ENCODE measurements at places on chromosomes 7 and 10.

- no peak for DNase-seq
- H3K27me3 ChIP-seq, result no peaks in the 10 kb centered on the region
- H3K4me3 ChIP-seq, result no peak overlapping the region
- no peak overlapping the region for H3K27ac ChIP-seq
Observed at GRCh38 chr10:14779001-14779651, 4.4 kb upstream of the FAM107B start.

DNA sequence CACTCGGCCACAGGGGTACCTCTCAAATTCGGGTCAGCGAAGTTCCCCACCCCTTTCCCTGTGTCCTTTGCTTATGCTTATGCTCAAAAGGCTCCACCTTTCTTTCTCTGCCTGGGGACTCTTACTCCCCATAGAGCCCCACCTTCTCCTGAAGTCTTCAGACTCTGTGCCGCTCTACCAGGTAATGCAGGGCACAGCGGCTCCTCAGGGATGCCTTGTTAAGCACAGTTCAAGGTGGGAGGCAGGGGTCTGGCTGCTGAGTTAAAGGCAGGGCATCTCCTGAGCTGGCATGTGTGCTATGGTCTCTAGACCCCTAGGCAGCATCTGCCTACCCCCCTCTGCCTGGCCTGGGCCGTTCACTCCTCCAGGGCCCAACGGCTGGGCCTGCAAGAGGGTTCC is 3.0 kb upstream of the CXCL12 start:
- H3K27me3 ChIP-seq, result no peaks in the 10 kb centered on the region
- H3K4me3 ChIP-seq, result no peak overlapping the region
- DNase-seq, result no peak
- no peaks in the 10 kb centered on the region for H3K4me1 ChIP-seq

DNA sequence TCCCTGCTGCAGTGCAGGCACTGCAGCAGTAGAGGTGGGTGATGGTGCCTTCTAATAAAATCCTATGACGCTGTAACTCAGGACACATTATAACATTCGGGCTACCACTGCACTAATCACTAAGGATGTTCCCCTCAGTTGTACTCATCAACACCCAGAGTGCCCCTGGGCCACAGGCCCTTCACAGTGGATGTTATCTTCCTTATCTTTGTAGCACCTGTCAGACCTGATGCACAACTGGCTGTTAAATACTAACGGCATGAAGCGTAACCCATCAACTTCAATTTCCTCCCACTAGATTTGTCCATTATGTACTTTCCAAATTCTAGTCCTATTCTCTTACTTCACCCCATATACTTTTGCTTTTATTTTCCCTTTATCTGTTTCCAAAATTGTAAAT is 66.3 kb downstream of the PARD3 start:
- no peaks in the 10 kb centered on the region for H3K36me3 ChIP-seq
- no peak for DNase-seq
- no peak overlapping the region for H3K27ac ChIP-seq
- no peaks in the 10 kb centered on the region for H3K27me3 ChIP-seq
- no peak overlapping the region for H3K4me3 ChIP-seq
- H3K4me1 ChIP-seq, result no peaks in the 10 kb centered on the region

DNA sequence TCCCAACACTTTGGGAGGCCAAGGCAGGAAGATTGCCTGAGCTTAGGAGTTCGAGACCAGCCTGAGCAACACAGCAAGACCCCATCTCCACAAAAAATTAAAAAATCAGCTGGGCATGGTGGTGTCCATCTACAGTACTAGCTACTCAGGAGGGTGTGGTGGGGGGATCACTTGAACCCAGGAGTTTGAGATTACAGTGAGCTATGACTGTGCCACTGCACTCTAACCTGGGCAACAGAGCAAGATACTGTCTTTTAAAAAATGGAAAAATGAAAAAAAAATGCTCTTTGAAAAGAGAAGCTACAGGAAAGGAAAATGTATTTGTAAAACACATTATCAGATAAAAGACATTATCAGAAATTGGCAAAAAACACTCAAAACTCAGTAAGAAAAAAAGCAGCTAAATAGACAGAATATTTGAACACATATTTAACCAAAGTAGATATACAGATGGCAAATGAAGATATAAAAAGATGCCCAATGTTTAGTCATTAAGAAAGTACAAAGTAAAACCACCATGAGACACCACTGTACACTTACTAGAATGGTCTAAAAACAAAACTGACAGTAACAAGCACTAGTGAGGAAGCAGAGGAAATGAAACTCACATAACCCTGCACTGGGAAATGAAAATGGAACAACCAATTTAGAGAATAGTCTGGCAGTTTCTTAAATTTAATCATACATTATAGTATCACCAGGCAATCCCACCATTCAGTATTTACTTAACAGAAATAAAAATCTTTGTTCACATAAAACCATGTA is 40.5 kb downstream of the NRBF2 start:
- H3K4me1 ChIP-seq, result no peaks in the 10 kb centered on the region
- H3K27me3 ChIP-seq, result no peaks in the 10 kb centered on the region
- H3K4me3 ChIP-seq, result no peak overlapping the region
- H3K36me3 ChIP-seq, result peaks cover 38% of the 10 kb centered on the region

DNA sequence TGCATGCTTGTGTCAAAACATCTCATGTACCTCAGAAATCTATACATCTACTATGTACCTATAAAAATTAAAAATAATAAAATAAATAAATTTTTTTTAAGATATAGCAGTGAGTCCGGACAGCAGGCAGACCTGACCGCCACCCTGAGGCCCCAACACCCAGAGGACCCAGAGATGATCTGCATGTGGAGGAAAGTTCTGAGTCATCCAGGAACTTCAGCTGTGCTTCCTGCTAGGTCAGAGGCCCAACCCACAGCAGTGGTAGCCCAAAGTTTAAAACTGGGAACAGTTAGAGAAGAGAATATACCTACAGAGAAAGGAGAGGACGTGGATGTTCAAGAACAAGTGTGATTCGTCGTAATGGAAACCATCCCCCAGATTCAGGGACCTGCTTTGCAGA is 683.7 kb upstream of the NRP1 start:
- no peak overlapping the region for H3K4me3 ChIP-seq
- no peak overlapping the region for H3K27ac ChIP-seq
- no peaks in the 10 kb centered on the region for H3K36me3 ChIP-seq

GRCh38 chr7:108135446-108136190 is 5.5 kb upstream of the LAMB4 start:
- H3K27ac ChIP-seq, result no peak overlapping the region
- no peaks in the 10 kb centered on the region for H3K4me1 ChIP-seq

GRCh38 chr7:143492799-143493739 is 15.4 kb downstream of the TAS2R41 start:
- H3K27ac ChIP-seq, result no peak overlapping the region
- H3K27me3 ChIP-seq, result no peaks in the 10 kb centered on the region
- H3K4me3 ChIP-seq, result no peak overlapping the region
- no peaks in the 10 kb centered on the region for H3K4me1 ChIP-seq
- no peak for DNase-seq
- H3K36me3 ChIP-seq, result no peaks in the 10 kb centered on the region

DNA sequence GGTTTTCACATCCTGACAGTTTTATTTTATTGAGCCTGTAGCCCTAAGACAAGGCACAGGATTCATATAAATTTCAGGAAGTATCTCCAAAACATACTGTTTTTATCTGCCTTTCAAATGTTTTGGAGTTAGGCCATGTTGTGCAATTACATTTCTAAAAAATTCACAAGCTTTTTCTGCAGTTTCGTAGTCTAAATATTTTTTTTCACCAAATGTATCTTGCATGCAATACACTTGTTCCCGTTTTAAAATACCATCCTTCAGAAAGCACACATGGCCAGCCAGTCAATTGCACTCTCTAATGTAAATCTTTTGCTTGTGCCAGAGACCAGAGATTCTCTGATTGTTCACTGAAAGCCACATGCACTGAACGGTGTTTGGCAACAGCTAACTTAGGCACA is 161.5 kb upstream of the PRKCQ start:
- no peak overlapping the region for H3K4me3 ChIP-seq
- no peak for DNase-seq
- H3K27me3 ChIP-seq, result no peaks in the 10 kb centered on the region
- H3K27ac ChIP-seq, result no peak overlapping the region

- H3K4me3 ChIP-seq, result no peak overlapping the region
- H3K4me1 ChIP-seq, result no peaks in the 10 kb centered on the region
- no peak for DNase-seq
- H3K27ac ChIP-seq, result no peak overlapping the region
- H3K36me3 ChIP-seq, result no peaks in the 10 kb centered on the region
Observed at GRCh38 chr7:20466543-20467021, 135.9 kb downstream of the ITGB8 start.

GRCh38 chr7:116501425-116502167 is 2.1 kb downstream of the CAV2 start:
- H3K4me1 ChIP-seq, result peaks cover 7% of the 10 kb centered on the region
- no peak for DNase-seq
- peaks cover 23% of the 10 kb centered on the region for H3K27me3 ChIP-seq
- no peak overlapping the region for H3K27ac ChIP-seq

DNA sequence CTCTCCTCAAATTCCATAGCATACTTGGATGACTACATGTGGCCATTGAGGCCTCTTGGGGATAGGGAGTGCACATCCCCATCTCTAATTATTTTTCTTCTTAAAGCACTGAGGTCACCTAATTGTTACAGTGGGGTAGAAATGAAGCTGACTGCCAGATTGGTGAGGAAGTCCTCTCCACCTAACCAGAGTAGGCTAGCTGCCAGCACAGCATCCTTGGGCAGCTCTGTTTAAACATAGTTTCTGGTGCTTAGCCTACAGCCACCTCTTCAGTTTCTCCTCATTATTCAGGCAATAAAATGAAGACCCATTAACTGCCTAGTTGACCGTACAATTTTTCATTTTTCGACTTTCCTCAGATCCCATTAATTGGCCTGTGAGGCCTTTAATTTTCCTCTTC is 104.6 kb downstream of the MLLT10 start:
- peaks cover 12% of the 10 kb centered on the region for H3K36me3 ChIP-seq
- H3K27me3 ChIP-seq, result no peaks in the 10 kb centered on the region
- no peak overlapping the region for H3K4me3 ChIP-seq
- H3K4me1 ChIP-seq, result no peaks in the 10 kb centered on the region

DNA sequence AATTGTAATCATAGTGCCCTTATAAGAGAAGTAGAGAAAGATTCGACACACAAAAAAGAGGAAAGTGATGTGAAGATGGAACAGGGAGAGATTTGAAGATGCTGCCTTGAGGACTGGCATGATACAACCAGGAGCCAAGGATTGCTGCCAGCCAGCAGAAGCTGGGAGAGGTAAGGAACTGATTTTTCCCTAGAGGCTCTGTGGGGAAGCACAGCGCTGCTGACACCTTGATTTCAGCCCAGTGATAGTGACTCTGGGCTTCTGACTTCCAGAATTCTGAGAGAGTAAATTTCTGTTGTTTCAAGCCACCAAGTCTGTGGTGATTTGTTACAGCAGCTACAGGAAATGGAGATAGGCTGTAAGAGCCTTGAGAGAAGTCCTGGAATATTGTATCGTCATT is 98.2 kb downstream of the RAB11FIP2 start:
- H3K27ac ChIP-seq, result no peak overlapping the region
- H3K36me3 ChIP-seq, result no peaks in the 10 kb centered on the region
- no peak for DNase-seq
- no peak overlapping the region for H3K4me3 ChIP-seq

- no peak overlapping the region for H3K4me3 ChIP-seq
- H3K36me3 ChIP-seq, result no peaks in the 10 kb centered on the region
- no peaks in the 10 kb centered on the region for H3K4me1 ChIP-seq
- DNase-seq, result no peak
Observed at GRCh38 chr7:2601065-2601464, 30.7 kb upstream of the TTYH3 start.

DNA sequence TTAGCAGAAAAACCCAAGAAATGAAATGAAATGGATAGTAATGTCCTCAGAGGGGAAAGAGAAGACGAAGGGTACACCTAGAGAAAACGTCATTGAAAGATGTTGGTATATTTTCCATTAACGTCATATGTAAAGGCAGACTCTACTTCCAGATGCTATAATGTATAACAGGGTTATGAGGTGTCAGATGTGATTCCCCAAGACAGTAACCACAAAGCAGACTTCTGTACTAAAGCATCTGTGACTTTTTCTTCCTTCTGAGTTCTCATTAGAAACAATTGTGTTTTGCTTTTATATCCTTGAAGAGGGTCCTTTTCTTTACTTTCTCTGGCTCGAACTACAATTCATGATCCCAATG is 37.4 kb downstream of the LRRC72 start:
- no peaks in the 10 kb centered on the region for H3K27me3 ChIP-seq
- no peaks in the 10 kb centered on the region for H3K36me3 ChIP-seq
- H3K4me3 ChIP-seq, result no peak overlapping the region
- no peak for DNase-seq
- H3K27ac ChIP-seq, result no peak overlapping the region

GRCh38 chr10:23478570-23478969 is 39.7 kb downstream of the OTUD1 start:
- H3K27ac ChIP-seq, result no peak overlapping the region
- H3K4me3 ChIP-seq, result no peak overlapping the region
- H3K27me3 ChIP-seq, result no peaks in the 10 kb centered on the region
- H3K4me1 ChIP-seq, result no peaks in the 10 kb centered on the region
- DNase-seq, result no peak
- H3K36me3 ChIP-seq, result no peaks in the 10 kb centered on the region

GRCh38 chr10:71745664-71746250 is 26.2 kb upstream of the C10orf105 start:
- no peaks in the 10 kb centered on the region for H3K27me3 ChIP-seq
- peaks cover 99% of the 10 kb centered on the region for H3K4me1 ChIP-seq
- no peak for DNase-seq
- H3K4me3 ChIP-seq, result peak overlapping the region; percentile 24

DNA sequence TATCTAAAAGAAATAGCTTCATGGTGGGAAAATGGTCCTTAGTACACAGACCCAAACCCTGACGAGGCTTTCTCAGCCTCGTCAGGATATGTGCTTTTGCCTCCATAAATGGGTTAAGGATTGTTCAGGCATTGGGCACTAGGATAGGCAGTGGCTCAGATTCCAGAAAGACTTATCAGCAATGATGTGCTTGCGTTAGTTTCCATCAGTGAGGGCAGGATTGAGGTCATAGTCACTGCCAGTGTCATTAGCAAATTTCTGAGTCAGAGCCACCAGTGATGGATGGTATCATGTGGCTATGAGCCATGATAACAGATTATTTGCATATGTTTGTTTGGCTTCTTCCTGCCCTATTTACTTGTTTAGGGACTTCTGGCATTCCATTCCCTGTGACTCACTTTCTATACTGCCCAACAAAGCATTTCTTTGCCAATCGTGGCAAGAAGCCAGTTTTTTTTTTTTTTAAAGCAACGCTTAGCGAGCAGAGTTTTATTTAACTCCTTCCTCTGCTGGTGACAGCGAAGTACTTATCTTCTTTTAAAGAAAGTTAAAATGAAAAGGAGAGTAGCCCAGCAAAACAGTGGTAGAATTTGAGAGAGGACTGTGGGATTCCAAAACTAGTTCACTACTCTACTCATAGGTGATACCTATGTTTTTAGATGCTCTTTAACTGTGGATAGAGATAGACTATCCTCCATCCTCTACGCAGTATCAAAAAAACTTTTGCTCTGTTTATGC is 44.4 kb downstream of the MYPN start:
- no peaks in the 10 kb centered on the region for H3K36me3 ChIP-seq
- H3K27ac ChIP-seq, result no peak overlapping the region
- no peak overlapping the region for H3K4me3 ChIP-seq
- DNase-seq, result no peak
- H3K4me1 ChIP-seq, result no peaks in the 10 kb centered on the region

All from effector memory CD4-positive, alpha-beta T cell (primary cell).